C1 segment of cervical spinal cord (tissue), 14 donors: ENCODE measurements at places on chromosomes 16 and 17.

- no peak for DNase-seq
Measured at GRCh38 chr16:85248857-85249256, 136.6 kb upstream of the CIBAR2 start.

DNA sequence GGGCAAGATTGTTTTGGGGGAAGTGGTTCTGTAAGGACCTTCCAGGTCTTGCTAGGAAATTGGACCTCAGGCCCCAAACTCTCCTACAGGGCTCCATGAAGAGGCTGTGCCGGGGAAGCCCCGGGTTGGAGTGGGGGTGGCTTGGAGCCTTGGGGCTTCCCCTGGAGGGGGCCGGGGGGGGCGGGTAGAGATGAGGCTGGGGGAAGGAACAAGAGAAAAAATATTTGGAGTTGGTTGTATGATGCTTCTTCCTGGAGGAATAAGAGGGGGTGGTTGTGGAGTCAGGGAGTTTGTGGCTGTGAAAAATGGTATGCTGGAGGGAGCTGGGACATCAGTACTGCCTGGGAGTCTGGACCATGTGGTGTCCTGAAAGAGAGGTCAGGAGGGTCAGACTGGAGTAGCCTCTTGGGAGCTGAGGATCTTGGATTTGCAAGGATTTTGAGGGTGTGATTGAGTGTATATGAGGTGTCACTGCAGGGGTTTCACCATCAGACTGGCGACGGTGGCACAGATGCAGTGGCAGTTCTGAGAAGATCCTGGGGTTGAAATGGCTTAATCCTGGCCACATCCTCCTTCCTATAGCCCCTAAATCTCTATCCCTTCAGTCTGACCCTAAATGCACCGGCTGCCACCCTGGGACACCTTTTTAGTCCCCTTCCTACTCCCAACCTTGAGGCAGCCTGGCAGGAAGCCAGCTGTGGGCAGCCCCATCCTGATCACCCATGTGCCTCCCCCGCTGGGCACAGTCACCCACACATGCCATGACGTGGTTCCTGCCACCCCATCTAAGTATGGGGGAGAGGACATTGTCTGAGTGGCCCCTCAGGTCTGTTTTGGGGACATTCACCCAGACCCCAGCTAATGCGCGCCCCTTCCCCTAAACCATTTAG lies 10.9 kb downstream of the RARA start:
- DNase-seq = no peak

DNA sequence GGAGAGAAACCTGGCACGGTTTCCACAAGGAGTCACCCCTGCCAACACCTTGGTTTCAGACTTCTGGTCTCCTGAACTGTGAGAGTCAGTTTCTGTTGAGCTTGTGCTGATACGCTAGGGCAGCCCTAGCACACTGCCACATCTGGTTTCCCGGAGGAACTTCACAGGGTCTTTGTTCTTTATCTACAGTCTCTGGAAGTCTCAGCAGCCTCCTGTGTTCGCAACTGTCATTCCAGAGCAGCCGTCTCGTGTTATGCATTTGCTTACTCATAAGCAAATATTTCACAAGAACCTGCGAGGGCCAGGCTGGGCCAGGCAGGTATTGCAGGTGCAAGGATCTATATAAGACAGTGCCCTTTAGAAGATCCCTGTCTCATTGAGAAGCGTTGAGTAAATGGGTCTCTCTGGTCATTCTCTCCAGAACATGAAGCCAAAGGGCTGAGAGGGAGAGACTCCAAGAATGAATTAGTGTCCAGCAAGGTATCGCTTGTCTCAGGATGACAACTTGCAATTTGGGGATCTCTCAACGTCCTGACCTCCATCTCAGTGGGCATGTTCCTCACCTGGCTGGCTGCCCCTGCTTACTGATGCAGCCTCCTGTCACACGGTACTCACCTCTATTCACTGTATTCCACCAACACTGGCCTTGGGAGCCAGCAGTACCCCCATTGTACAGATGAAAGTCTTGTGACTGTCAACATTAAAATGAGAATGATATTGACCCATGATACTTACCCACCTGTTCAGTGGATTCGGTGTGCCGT lies 141.2 kb downstream of the WWOX start:
- no peak for DNase-seq

DNA sequence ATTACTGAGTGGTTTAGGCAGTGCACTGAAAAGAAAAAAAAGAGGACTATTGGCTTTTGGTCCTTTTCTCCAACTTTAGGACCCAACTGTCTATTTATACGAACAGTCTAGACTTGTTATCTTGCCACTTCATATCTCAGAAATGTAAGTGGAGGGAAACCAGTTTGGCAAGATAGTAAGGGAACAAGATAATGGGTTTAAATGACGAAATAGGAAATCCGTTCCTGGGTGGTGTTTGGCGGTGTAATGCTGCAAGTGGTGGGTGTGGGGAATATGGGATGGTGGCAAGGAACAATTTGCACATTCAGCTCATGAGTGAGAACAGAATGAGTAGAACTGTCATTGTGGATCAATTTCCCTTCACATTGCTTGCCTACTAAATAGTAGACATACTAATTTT lies 44.7 kb downstream of the GRB7 start:
- no peak for DNase-seq

- DNase-seq = no peak
Measured at GRCh38 chr16:88672776-88673175, 9.9 kb upstream of the MVD start.
